Neural crest cell (in vitro differentiated cells): ENCODE measurements at places on chromosomes 1 and 21.

- no peak for DNase-seq
- H3K27ac ChIP-seq = peak overlapping the region; percentile 89
- no peaks in the 10 kb centered on the region for H3K36me3 ChIP-seq
- no peak overlapping the region for H3K4me3 ChIP-seq
- H3K27me3 ChIP-seq = no peaks in the 10 kb centered on the region
Measured at GRCh38 chr1:86933562-86934377, 19.3 kb downstream of the HS2ST1 start.

DNA sequence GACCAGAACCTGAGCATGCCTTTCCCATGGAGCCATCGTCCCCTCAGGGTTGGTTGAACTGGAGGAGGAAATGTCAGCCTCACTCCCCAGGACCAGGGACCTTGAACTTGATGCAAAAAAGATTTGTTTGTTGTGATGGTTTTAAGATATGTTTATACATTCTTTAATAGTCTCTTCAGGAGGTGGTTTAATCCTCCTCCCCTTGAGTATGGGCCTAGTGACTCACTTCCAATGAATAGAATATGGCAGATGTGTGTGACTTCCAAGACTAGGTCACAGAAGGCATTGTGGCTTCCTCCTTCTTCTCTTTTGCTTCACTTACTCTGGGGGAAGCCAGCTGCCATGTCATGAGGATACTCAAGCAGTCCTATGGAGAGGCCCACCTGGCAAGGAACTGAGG lies 81.7 kb upstream of the WNT4 start:
- peaks cover 15% of the 10 kb centered on the region for H3K4me1 ChIP-seq
- H3K27me3 ChIP-seq = peaks cover 31% of the 10 kb centered on the region
- no peak for DNase-seq
- no peak overlapping the region for H3K27ac ChIP-seq

- DNase-seq = no peak
- H3K27me3 ChIP-seq = no peaks in the 10 kb centered on the region
- H3K36me3 ChIP-seq = no peaks in the 10 kb centered on the region
- H3K4me3 ChIP-seq = no peak overlapping the region
- no peak overlapping the region for H3K27ac ChIP-seq
Measured at GRCh38 chr1:68276448-68276847, 44.1 kb upstream of the WLS start.

GRCh38 chr1:168911370-168911769 lies 182.4 kb upstream of the DPT start:
- no peak for DNase-seq
- peaks cover 5% of the 10 kb centered on the region for H3K4me1 ChIP-seq
- H3K4me3 ChIP-seq = no peak overlapping the region
- H3K36me3 ChIP-seq = no peaks in the 10 kb centered on the region
- H3K27me3 ChIP-seq = no peaks in the 10 kb centered on the region

DNA sequence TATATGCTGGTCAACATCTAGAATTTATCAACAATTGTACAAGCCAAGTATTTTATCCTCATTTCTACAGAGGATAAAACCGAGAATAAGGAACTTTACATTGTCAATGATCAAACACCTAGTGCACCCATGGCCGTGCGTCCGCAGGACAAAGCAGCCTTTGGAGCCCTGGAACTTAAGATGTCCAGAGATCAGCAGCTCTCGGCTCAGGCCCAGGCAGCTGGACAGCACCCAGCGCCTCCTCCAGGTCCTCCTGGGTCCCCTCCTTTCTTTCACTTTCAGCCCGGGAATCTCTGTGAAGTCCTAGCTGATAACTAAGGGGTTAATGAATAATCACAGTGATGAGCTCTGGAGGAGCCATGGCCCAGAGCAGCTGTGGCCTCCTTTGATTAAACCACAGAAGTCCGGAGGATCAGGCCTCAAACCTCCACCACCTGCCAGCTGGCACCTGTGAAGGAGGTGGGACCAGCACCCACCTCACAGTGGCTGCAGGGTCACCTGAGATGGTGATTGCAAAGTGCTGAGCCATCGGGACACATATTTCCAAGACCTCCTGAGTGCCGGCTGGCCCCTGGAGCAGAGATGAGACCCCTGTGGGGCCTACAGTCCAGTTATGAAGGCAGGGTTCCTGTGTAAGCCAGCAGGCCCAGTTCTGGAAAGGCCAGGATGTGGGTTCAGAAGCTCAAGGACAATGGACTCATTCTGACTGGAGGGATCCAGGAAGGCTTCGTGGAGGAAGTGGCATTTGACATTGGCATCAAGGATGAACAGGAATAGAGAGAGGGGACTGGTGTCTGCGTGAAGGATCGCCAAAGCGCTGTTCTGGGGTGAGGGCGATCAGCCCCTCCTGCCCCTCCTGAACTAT lies 11.6 kb upstream of the SAMD11 start:
- peaks cover 56% of the 10 kb centered on the region for H3K27me3 ChIP-seq
- H3K4me1 ChIP-seq = no peaks in the 10 kb centered on the region
- no peaks in the 10 kb centered on the region for H3K36me3 ChIP-seq
- DNase-seq = no peak
- peak overlapping the region; percentile 15 for H3K4me3 ChIP-seq

DNA sequence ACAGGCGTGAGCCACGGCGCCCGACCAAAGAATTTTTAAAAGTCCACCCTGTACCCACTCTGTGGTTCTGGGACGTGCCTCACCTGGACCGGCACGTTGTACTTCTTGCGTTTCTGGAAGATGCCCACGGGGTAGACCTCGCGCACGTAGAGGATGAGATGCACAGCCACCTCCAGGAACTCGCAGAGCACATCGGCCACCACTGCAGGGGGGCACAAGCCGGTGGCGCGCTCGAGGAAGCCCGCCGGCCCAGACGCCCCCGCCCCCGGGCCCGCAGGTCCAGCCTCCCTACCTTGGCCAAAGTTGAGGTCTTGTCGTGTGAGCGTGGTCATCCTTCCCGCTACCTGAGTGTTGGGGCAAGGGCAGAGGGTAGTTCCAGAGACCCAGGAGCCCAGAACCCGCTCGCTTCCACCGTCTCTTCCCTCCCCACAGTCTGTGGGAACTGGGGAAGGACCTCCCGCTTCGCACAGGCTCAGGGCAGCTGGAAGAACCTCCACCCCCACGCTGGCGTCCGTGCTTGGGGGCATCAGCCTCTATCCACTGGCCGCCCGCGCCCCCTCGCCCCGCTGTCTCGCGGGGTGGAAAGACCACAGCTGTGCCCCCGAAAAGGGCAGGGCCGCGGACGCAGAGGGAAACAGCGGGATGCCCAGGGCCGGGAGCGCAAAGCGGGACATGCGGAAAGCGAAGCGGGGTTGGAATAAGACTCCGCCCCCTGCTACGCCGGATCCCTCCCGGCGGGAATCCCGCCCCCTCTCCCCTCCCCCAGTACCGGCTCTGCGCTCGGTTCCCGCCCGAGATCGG lies 478 bp downstream of the MAD2L2 start:
- peaks cover 10% of the 10 kb centered on the region for H3K4me1 ChIP-seq
- H3K27me3 ChIP-seq = no peaks in the 10 kb centered on the region
- no peaks in the 10 kb centered on the region for H3K36me3 ChIP-seq
- DNase-seq = no peak
- H3K4me3 ChIP-seq = peak overlapping the region; percentile 87

DNA sequence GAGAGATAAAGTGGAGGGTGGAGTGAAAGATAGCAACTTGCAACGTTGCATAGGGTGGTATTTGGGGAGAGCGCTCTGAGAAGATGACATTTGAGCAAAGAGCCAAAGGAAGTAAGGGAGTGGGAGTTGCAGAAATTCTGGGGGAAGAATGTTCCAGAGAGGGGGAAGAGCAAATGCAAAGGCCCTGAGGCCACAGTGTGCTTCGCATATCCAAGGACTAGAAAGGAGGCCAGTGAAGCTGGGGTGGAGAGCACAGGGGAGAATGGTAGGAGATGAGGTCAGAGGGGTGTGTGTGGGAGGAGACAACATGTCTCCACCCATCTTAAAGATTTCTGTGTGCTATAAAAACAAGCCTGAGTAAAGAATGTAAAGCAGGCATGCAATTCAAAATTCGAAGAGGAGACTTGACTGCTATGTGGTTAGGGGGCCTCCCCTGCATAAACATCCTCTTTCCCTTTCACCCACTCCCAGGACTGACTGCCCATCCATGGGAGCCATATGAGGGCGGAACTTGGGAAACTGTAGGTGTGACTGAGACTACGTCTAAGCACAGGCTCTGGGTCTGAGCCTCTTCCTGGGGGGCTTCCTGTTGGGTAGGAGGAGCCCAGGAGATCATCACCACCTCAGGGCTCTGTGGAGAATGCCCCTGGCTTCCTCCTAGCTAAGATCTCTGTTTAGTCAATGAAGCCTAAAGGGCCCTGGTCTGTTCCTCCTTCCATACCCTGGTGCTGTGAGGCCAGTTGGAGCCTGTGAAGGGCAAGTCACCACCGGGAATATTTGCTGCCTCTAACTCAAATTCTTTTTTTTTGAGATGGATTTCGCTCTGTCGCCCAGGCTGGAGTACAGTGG lies 2.9 kb upstream of the CLIC4 start:
- no peaks in the 10 kb centered on the region for H3K36me3 ChIP-seq
- peak overlapping the region; percentile 73 for H3K27ac ChIP-seq
- H3K4me1 ChIP-seq = peaks cover 50% of the 10 kb centered on the region
- H3K27me3 ChIP-seq = peaks cover 5% of the 10 kb centered on the region
- peak overlapping the region; percentile 3 for H3K4me3 ChIP-seq
- DNase-seq = no peak

GRCh38 chr1:5943343-5944124 lies 48.7 kb downstream of the NPHP4 start:
- no peak overlapping the region for H3K4me3 ChIP-seq
- H3K27me3 ChIP-seq = no peaks in the 10 kb centered on the region
- peaks cover 10% of the 10 kb centered on the region for H3K4me1 ChIP-seq
- peaks cover 31% of the 10 kb centered on the region for H3K36me3 ChIP-seq
